ENCODE measurements at places on chromosomes 12 and 14. TPM values are rescaled to one million over a fixed set of nuclear protein-coding genes. Genes with fewer than 3 reads are reported as not detected.

DNA sequence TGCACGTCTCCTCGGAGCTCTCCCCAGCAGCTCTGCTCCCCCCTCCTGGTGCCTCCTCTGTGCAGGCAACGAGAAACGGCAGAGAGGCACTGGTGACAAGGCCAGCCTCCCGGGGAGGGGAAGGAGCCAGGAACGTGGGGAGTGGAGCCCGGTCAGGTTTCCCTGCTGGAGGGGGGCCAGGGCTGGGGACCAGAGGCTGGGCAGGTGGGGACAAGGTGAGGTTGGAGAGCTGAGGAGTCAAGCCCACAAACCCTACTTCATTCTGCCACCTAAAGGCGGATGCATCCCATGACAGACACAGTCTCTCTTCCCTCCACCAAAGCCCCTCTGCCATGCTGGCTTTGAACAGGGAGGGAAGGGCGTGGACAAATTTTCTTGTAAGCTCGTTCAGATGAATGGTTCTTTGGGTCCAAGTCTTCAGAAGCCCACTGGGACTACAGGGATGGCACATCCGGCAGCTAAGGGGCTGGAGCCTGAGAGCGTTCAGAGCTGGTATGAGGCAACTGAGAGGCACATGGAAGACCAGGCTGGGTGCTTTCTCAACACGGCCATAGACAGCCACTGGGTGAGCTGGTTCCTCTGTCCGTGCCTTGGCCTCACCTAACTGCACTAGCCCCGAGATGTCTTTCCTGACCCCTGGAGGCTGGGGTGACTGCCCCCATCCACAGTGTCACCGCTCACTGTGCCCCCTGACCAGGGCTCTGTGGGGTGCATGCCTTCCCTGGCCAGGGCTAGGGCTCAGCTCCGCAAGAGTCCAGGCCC lies 105.9 kb downstream of the RBM19 start:
- DNase-seq, result no peak

DNA sequence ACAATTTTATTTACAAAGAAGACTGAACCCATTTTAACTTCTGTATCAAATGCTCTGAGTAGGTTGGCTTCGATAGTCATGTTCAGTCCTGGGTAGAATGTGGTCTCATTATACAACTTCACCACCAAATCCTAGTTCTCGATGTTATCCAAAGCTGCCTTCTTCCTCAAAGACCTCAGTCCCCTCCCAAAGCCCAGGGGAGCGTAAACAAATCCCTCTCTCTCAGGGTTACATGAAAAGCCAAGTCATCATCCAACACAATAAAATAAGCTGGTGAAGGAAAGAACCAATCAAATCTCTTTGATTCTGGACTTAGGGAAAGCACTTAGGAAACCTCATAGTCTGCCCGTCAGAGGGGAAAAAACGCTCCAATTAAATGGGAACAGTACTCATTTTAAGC lies 9.1 kb downstream of the PTCSC3 start:
- no peak for DNase-seq

- DNase-seq, result no peak
Measured at GRCh38 chr12:117439531-117440001, 78.1 kb upstream of the NOS1 start.

- no peak for DNase-seq
Measured at GRCh38 chr12:127809275-127809674, 457.7 kb upstream of the TMEM132C start.

GRCh38 chr14:102171173-102172020 lies 31.7 kb downstream of the WDR20 start:
- no peak for DNase-seq

Gene ARL6IP4
- total RNA-seq, result 102 TPM

Gene OR6C3
- total RNA-seq, result not detected

DNA sequence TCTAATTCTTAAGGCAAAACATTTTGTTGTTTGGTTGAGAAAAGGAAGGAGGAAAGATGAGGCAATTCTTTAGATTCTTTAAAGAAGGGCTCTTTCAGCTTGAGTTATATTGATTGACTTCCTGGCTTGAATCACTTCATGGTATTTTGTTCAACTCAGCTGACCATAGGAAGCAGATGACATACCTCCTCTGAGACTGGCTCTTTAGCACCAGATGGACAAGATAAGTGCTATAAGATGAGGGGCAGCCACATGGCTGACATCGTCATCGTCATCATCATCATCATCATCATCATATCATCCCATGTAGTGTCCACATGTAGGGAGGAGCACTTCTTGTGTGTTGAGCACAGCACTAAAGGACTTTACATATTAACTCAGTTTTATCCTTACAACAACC lies 81.3 kb downstream of the SSPN start:
- DNase-seq, result no peak

Data from pancreas (tissue), 10 donors.